ENCODE measurements at places on chromosomes 2 and 18. TPM values are rescaled to one million over a fixed set of nuclear protein-coding genes. Genes with fewer than 3 reads are reported as not detected.

Gene DUSP19
- total RNA-seq, result 3.4 TPM

Gene OTOS
- total RNA-seq, result 0.73 TPM

Gene MATN3
- 0.40 TPM for total RNA-seq

DNA sequence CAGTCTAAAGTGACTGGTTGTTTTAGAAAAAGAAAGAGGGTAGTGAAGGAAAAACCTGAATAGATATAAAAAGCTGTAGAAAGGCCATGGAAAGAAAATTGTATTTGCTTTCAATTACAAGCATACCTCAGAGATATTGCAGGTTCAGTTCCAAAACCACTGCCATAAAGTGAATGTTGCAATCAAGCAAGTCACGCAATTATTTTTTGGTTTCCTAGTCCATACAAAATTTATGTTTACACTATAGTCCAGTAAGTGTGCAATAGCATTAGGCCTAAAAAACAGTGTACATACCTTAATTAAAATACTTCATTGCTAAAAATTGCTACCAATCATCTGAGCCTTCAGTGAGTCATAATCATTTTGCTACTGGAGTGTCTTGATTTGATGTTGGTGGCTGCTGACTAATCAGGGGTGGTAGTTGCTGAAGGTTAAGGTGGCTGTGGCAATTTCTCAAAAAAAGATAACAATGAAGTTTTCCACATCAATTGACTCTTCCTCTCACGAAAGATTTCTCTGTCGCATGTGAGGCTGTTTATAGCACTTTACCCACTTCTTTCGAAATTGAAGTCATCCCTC lies 2003.8 kb upstream of the PIK3C3 start:
- H3K36me3 ChIP-seq, result no peaks in the 10 kb centered on the region
- no peaks in the 10 kb centered on the region for H3K4me1 ChIP-seq
- H3K27ac ChIP-seq, result no peak overlapping the region
- H3K4me3 ChIP-seq, result no peak overlapping the region

DNA sequence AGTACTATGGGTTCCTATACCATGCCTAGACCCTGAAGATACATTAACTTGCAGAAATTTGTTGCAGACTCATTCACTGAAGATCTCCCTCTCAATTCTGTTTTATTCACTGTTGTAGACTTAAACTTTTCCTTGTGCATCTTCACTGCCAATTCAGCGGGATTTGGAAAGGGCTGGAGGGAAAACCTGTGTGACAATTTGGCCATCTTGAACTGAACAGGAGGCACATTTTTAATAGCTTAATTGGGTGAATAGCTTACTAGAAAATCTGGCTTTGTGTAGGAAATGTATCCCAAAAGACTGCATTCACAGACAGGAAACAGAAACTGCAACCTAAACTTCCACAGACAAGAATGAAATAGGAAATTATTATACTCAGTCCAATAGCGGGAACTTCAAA lies 512.3 kb downstream of the XIRP2 start:
- no peaks in the 10 kb centered on the region for H3K4me1 ChIP-seq
- H3K36me3 ChIP-seq, result no peaks in the 10 kb centered on the region
- no peaks in the 10 kb centered on the region for H3K27me3 ChIP-seq
- DNase-seq, result no peak
- H3K4me3 ChIP-seq, result no peak overlapping the region
- no peak overlapping the region for H3K27ac ChIP-seq

- no peaks in the 10 kb centered on the region for H3K4me1 ChIP-seq
- no peaks in the 10 kb centered on the region for H3K27me3 ChIP-seq
- H3K36me3 ChIP-seq, result no peaks in the 10 kb centered on the region
- no peak for DNase-seq
These were observed 218.7 kb upstream of the SMAD2 start for GRCh38 chr18:48149020-48149685.
